ENCODE measurements at places on chromosomes 3 and 15.
A peak's percentile ranks its signal among the peaks of the same experiment; 100 is the strongest.

GRCh38 chr3:28476194-28476593, 127.6 kb upstream of the AZI2 start:
- peak; percentile 43 for DNase-seq

DNA sequence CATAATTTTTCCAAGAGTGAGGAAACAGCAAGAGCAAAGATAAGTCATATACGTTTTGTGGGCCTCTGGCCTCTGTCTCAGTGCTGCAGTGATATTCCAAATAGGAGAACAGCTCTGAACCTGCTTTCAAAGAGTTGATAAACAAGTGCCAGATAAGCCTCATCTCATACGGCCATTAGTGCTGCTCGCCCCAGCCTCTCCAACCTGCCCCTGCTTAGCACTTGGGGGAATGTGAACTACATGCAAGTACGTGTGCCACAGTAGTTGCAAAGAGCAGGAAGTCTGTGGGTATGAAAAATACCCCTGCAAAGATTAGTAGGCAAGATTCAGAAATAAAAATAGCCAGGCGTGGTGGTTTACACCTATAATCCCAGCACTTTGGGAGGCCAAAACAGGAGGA, 14.0 kb downstream of the DAPK2 start:
- no peak for DNase-seq

DNA sequence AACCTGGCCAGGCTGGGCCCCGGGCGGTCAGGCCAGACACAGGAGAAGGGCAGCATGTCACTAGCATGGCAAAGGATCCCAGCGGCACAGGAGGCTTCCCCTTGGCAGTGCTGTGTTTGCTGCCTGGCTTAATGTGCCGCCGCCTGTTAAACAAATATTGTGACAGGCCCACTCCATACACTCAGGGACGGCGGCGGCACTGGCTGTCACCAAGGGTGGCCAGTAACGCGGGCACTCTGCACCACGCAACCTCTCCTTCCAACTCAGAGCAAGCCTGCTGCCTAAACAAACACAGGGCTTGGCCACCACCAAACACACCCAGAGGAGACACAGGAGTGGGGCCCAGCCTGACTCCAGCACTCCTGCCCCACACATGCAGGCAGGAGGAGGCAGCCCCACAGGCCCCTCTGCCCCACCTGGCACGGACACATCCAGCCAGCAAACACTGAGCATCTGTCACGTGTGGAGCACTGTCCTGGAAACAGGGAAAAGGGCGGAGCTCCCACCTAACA, 48.0 kb downstream of the TPRA1 start:
- DNase-seq = no peak

DNA sequence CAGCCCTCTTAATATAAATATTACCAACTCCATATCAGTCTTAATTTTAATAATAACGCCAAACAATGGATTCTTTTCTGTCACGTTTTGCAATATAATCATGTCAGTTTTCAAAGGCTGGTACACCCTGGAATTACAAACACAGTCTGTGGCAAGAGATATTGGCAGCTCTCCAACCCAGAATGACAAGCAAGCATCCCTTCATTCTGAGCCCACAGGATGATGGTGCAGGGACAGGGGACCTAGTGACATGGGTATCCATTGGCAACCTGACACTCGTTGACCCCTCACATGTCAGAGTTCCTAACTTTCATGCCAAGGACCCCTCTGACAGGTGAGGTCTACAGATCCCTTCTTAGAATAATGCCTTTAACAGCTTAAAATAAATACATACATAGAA, 154.5 kb upstream of the TSC22D2 start:
- no peak for DNase-seq

GRCh38 chr3:26437678-26438077, 184.9 kb upstream of the LRRC3B start:
- DNase-seq = no peak

DNA sequence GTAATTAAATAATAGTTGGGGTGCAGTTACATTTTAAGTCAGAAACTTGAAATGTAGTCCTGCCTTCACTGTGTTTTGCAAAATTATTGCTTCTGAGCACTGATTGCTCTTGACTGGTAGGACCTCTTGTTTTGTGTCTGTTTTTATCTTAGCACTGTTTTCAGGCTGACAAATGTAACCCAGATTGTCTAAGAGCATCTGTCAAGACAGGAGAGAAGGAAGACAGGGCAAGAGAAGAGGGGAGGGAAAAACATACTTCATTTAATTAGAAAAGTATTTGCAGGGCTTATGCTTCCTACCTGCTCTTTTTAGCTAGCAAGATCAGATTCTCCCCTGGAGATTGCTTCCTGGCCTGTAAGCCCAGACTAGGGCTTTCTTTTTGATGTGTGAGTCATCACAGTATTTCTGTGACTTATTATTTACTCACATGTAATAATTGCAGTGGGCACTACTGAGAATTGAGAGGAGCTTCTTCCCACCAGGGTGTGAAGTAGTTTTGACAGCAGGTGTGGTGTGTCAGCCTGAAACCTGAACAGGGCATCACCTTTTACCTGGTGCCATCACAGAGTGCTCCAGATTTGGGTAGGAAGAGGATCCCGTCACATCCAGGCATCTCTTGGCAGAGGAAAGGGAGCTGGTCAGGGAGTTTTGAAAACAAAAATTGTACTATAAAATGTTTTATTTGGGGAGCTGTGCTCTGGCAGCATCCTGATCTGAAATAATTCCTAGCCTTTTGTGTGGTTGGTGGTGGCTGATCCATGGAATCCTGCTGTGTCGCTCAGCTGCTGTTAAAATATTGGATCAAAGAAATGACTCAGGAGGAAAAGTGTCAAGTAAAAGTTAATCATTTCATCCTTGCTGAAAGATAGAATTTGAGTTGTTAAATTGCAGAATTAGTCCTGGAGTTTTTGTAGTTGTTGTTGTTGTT, 98.2 kb downstream of the TMEM108 start:
- DNase-seq = no peak

DNA sequence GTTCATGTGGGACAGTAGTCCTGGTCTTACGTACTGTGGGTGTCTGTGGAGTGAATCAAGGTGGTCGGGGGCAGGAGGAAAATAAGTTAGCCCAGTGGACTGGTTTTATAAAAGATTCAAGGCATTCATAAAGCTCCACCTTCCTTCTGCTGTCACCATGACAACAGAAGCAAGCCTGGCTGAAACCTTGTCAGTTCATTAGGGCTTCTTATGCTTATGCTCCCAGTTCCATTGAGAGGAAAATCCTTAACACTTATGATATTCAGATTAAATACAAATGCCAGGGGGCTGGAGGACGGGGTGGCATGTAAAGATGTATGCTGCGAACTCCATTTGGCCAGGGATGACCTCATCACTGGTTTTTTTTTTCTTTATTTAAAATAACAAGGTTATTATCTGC, 283.1 kb upstream of the ATP10A start:
- DNase-seq = no peak

DNA sequence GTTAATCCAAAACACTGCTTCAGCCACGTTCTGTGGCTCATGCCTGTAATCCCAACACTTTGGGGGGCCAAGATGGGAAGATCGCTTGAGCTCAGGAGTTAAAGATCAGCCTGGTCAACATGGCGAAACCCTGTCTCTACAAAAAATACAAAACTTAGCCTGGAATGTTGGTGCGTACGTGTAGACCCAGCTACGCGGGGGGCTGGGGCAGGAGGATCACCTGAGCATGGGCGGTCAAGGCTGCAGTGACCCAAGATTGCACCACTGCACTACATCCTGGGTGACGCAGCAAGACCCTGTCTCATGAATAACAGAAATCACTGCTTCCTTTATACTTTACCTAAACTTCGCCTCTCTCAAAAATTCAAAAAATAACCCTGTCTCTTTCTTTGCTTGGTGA, 1325.0 kb upstream of the CADM2 start:
- no peak for DNase-seq

GRCh38 chr3:176554791-176555654, 642.3 kb downstream of the TBL1XR1 start:
- no peak for DNase-seq

DNA sequence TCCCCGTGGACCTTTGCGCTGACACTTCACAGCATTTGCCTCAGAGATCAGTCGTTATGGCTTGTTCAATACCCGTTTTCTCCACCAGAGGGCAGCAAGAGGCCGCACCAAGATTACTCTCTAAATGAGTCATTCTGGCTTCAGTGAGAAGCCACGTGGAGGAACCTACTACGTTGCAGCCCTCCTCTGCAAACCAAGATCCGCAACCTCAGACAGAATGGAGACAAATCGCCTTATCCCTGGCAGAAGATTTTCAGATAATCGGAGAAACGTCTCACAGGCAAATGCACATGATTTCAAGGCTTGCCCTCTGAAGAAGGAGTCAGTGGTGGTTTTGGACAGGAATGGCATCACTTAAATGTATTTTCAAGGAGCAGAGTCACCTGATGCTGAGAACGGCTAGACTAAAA, 60.5 kb downstream of the GTPBP8 start:
- DNase-seq = peak; percentile 71
